ENCODE measurements at places on chromosomes 3 and 15. TPM values are rescaled to one million over a fixed set of nuclear protein-coding genes. Genes with fewer than 3 reads are reported as not detected.

SFMBT1 gene
- 3.1 TPM for total RNA-seq

SH3GL3 gene
- total RNA-seq: 79.6 TPM

RLBP1 gene
- not detected for total RNA-seq

RNU6-1 gene
- total RNA-seq: not detected

TIMP4 gene
- total RNA-seq: not detected

PSMA4 gene
- total RNA-seq: 93.7 TPM

PSTPIP1 gene
- total RNA-seq: not detected

BCL2A1 gene
- not detected for total RNA-seq

RAB6B gene
- 2.6 TPM for total RNA-seq

KBTBD13 gene
- total RNA-seq: 3.3 TPM

SLC2A2 gene
- total RNA-seq: not detected

SAMMSON gene
- not detected for total RNA-seq

GOLGA6L7 gene
- not detected for total RNA-seq

PRRT3 gene
- 11.0 TPM for total RNA-seq

ZNF660 gene
- 7.1 TPM for total RNA-seq

COL6A5 gene
- total RNA-seq: not detected

GOLGA6L9 gene
- total RNA-seq: 6.7 TPM

ZBED2 gene
- not detected for total RNA-seq

CCDC12 gene
- 43.9 TPM for total RNA-seq

ATP11B gene
- 79.0 TPM for total RNA-seq

IL17RB gene
- total RNA-seq: 8.4 TPM

LRRC49 gene
- total RNA-seq: 11.6 TPM

TRIM42 gene
- total RNA-seq: not detected

Data from cardiac muscle cell (in vitro differentiated cells and primary cell).